ENCODE measurements at places on chromosomes 16 and 17.

DNA sequence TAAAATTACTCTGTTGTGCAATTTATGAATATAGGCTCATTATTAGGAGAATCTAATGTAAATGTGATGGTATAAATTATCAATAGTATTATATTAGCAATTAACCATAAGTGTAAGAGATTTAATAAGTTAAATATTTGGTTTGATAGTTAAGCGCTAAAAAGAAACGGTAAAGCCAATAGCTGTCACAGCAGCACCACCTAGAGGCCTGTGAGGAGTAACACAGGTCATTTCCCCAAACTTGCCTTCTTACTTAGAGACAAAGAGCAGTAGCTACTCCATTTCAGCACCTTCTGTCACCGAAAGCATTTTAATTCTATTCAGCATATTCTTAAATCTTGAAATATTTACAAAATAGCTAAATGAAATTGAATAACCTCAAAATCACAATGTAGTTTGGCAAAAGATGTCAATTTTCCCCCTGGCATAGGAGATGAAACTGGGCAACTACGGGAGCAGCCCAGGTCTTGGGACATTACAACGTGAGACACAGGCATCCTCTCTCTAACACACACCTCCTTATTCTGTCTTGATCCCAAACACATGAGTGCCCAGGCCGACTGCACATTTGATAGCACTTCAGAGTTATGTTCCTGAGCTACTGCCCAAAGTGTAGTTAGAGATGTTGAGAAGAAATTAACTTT, 14.3 kb upstream of the DYNLRB2 start:
- peak; percentile 60 for DNase-seq

GRCh38 chr17:50531428-50532025, 1.0 kb upstream of the EPN3 start:
- no peak for DNase-seq

- no peak for DNase-seq
Measured at GRCh38 chr16:67750466-67750865, 31.4 kb upstream of the GFOD2 start.

GRCh38 chr17:50184064-50184463, 17.4 kb downstream of the COL1A1 start:
- peak; percentile 66 for DNase-seq

GRCh38 chr17:8421571-8421970, 14.1 kb upstream of the NDEL1 start:
- DNase-seq: peak; percentile 8

- DNase-seq: no peak
Measured at GRCh38 chr16:1519831-1520230, 13.6 kb upstream of the TMEM204 start.

DNA sequence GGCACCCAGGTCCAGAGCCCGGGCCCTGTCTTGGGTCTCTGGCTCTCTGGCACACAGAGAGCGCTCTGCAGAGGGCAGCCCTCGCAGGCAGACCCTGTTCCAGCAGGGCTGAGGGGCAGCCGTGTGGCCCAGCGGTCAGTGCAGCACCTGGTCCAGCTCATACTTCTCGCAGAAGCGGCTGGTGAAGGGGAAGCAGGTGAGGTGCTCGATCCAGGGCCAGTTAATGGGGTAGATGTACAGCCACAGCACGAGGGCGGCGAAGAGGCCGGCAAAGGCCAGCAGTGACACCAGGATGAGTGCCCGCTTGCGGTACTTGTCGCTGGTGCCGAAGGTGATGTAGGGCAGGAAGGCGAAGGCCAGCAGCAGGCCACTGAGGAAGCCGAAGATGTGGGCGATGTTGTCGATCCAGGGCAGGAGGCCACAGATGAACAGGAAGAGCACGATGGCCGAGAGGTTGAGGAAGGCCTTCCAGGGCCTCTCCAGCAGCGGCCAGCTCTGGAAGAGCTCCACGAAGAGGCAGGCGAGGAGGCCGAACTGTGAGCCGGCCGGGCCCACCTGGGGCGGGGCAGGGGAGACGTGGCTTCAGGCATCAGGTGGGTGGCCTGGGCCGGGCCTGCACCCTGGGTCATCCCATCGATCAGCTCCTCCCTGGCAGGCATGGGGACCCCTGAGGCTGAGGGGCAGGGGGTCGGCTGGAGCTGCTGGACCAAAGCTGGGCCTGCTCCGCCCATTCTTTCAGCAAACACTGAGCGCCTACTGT, 4.3 kb downstream of the AANAT start:
- DNase-seq: no peak

GRCh38 chr17:78472035-78472905, 93.8 kb downstream of the PGS1 start:
- no peak for DNase-seq

DNA sequence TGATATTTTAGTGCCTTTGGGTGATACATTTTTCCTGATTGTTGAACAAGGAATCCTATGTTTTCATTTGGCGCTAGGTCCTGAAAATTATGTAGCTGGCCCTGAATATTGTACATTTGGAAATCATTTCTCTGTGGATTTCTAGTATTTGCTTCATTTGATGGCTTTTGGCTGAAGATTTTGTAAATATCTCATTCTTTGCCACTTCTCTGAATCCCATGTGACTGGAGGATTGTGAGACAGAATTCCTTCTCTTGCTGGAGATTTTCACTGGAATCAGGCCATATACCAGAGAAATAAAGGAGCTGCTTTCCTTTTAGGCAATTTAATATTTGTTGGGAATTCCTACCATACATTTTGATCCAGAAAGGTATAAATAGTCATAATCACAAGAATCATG, 8.6 kb downstream of the KRT28 start:
- peak; percentile 13 for DNase-seq

DNA sequence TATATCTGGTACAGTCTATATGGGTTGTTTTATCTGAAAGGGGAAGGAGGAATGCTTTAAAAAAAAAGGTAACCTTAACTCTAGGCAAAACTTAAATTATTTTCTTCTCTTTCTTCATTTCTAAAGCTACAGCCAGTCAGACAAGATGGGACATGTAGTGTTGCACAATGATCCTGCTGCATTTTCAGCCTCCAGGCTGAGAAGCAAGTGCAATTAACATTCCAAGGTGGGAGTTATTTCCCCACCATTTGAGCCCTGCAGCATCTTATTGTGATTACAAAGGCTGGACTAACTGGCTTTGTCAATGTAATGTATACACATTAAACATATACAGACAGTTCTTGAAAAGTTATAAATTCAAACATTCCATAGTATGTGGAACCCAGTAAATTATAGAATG, 22.6 kb upstream of the NF1 start:
- DNase-seq: peak; percentile 83

GRCh38 chr16:66434619-66435430, 7.7 kb downstream of the BEAN1 start:
- DNase-seq: no peak

DNA sequence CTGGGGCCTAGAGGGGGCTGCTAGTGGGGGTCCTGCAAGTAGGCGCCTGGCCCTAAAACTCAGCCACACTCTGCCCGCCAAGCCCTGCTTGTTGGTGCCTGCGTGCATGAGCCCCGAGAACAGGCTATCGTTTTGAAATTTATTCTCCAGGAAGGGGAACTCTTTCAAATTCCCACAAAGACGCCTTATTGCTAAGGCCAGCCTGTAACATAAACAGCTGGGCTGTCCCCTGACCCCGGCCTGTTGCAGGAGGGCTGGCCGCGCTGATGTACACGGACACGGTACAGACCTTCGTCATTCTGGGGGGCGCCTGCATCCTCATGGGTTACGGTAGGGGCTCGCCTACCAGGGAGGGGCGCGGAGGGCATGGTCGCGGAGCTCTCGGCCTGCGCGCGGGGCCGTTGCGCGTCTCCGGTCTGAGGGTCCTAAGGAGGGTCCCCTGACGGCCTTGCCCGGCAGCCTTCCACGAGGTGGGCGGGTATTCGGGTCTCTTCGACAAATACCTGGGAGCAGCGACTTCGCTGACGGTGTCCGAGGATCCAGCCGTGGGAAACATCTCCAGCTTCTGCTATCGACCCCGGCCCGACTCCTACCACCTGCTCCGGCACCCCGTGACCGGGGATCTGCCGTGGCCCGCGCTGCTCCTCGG, 4.3 kb downstream of the SLC5A2 start:
- DNase-seq: no peak

DNA sequence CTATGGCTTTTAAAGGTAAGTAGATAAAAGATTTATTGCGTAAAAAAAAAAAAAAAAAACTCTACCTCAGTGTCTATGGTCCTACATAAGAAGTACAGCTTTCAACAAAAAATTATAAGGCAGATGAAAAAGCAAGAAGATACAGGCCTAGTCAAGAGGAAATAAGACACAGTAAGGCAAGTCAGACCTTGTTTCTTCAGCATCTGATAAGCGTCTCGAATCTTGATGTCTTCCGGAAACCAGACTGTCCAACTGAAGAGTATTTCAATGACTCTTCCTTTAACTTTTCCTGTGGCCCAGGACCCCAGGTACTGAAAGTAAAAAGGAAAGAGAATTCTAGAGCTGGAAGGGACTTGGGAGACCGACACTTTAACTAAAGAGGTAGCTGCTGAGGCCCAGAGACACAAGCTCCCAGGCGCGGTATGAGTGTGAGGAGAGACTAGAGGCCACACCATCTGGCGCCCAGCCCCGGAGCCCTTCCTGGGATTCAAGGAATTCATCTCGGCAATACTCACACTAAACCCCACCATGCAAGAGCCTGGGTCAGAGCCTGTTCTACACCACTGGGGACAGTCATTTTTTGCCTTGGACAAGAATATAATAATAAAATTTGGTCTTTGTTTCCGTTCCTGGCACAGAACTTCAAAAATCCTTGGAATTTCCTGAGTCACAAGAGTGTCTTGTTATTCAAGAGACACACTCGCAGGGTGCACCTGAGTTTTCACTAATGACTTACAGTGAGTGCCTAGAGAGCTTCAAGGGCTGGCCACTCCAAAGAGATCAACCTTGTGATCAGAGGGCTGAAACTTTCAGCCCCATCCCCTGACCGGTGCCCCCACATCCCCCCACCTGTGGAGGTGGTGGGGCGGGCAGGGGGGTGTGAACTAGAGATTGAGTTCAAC, 18.6 kb downstream of the GGA2 start:
- DNase-seq: peak; percentile 44

- DNase-seq: no peak
Measured at GRCh38 chr16:31413381-31413780, 14.8 kb downstream of the COX6A2 start.

GRCh38 chr17:18946536-18946935, 5.4 kb upstream of the SLC5A10 start:
- no peak for DNase-seq

- no peak for DNase-seq
Measured at GRCh38 chr16:71352466-71352865, 6.1 kb upstream of the CALB2 start.

- DNase-seq: no peak
Measured at GRCh38 chr16:62583414-62583813, 547.2 kb upstream of the CDH8 start.

GRCh38 chr16:55408661-55409060, 70.3 kb upstream of the MMP2 start:
- no peak for DNase-seq

GRCh38 chr16:30663038-30663437, 4.8 kb downstream of the FBRS start:
- no peak for DNase-seq

GRCh38 chr16:77912617-77913016, 109.7 kb upstream of the CLEC3A start:
- no peak for DNase-seq

GRCh38 chr17:63701868-63702720, 2.2 kb upstream of the LIMD2 start:
- no peak for DNase-seq

DNA sequence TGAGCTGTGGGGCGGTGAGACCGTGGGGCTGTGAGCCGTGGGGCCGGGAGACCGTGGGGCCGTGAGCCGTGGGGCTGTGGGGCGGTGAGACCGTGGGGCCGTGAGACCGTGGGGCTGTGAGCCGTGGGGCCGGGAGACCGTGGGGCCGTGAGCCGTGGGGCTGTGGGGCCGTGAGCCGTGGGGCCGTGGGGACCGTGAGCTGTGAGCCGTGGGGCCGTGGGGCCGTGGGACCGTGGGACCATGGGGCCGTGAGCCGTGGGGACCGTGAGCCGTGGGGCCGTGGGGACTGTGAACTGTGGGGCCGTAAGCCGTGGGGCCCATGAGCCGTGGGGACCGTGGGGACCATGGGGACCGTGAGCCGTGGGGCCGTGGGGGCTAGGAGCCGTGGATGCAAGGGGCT, 24.6 kb upstream of the PVALEF start:
- no peak for DNase-seq

- DNase-seq: no peak
Measured at GRCh38 chr17:6233339-6233738, 163.2 kb downstream of the WSCD1 start.

DNA sequence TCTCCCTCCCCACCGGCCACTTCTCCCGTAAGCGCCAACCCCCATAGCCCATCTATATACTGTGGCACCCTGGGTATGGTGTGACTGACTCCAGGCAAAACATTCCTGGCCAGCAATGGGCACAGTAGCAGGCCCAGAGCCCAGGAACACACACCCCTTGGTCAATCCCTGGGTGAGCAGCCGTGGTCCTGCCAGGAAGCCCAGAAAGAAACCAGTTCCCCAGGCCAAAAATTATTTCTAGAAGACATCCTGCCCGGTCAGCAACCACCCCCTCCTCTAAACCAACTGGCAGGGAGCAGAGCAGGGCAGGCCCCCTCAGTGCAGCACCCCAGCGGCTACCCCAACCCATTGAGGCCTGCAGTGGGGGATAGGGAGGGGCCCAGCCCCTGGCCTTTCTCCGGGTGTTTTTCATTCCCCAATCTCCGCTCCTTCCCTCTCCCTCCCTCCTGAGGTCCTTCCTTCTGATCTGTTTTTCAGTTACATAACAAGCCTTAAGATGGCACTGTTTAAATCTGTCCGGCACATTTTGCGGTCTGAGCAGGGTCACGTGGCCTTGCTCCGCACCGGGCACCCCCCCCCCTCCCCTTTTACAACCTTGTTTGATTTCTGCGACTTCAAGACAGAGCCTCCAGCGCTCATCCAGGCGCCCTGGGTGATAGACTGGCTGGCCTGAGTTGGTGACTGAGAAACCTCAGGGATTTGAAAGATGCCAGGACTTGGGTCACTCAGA, 2.0 kb downstream of the NPTX1 start:
- peak; percentile 13 for DNase-seq

- peak; percentile 87 for DNase-seq
Measured at GRCh38 chr16:1959269-1960039, at the start of gene NDUFB10. NDUFB10 (plus strand) TSS chr16:1959538; CDS start chr16:1959625, 87 bp downstream.

DNA sequence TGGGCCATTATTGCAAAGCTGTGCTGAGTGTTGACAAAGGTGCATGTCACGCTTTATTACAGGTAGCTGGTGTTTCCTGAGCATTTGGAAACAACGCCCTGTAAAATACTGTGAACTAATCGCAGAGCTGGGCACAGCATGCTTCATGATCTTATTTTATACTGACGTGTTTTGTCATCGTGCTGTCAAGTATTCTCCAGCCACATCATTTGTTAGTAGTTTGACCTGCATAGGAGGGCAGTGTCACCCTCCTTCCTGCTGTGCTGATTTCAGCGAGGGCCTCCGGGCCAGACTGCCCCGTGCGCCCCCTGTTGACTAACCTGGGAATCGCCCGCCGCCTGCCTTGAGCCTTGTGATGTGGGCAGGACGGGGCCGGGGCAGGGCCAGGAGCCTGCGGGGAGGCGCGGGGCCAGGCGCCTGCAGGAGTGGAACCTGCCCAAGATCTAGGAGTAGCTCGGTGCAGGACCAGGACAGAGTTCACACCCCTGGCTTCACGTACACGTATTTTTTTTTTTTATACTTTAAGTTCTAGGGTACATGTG, 820.7 kb downstream of the KCNJ18 start:
- no peak for DNase-seq

- DNase-seq: no peak
Measured at GRCh38 chr16:89246383-89246902, 28.9 kb downstream of the ZNF778 start.
